ENCODE measurements at places on chromosomes 6 and 20.

DNA sequence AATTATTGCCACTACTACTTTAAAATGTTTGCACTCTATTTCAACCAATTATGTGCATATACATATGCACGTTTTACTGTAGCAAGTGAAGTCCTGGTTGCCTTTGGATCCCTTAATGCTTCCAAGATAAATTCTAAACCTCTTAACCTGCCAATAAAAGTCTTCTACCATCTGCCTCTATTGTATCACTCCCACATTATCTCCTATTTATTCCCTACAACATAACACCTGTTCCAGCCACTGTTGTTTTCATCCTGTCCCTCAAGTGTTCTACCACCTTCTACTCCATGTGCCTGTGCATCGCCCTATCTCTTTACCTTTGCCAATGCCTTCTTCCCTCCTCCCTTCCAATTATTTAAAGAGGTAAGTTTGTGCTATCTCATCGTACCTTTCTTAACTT, 499.0 kb upstream of the RNF217 start:
- DNase-seq = no peak

DNA sequence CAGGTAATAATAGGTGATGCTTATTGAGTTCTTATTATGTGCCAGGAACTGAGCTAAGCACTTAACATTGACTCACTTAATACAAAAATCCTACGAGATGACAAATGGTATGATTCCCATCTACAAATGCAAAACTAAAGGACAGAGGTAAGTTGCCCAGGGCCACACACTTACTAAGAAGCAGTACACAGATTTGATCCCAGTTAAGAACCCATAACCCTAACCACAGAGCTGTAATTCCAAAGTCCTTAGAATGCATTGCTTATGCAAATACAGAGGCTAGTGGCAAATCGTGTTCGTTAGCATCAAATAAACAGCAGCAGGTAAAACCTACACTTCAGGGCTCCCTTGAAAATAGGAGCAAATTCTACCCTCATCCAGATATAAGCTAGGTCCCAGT, 104.0 kb downstream of the SASH1 start:
- DNase-seq = no peak

GRCh38 chr6:35505999-35506412, 6.7 kb downstream of the TULP1 start:
- DNase-seq = no peak

- peak; percentile 29 for DNase-seq
These were observed 42.3 kb upstream of the PTPN1 start for GRCh38 chr20:50467718-50468356.

DNA sequence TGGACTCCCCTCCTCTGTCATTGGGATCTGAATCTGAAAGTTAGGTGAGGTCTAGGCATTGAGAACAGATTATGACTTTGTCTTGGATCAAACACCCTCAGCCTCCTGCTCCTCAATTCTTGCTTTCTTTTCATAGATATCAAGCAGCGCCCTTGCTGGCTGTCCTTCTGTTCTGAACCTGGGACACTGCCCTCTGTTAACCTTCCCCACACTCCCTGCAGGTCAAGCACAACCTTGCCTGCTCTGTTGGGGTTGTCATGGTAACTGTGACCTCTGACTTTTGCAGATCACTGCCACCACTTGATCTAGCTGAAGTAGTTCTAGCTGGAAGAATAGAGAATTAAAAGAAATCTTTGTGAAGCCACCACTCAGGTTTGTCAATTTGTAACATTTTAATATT, 16.4 kb upstream of the MICA start:
- DNase-seq = no peak

- DNase-seq = no peak
These were observed 46.3 kb downstream of the OR2B2 start for GRCh38 chr6:27865850-27866356.

- no peak for DNase-seq
These were observed 92.8 kb upstream of the SASH1 start for GRCh38 chr6:148249679-148250375.

- DNase-seq = no peak
These were observed 70.7 kb upstream of the TAB2 start for GRCh38 chr6:149246691-149247384.
